ENCODE measurements at places on chromosomes 5 and 9. TPM values are rescaled to one million over a fixed set of nuclear protein-coding genes. Genes with fewer than 3 reads are reported as not detected.

DNA sequence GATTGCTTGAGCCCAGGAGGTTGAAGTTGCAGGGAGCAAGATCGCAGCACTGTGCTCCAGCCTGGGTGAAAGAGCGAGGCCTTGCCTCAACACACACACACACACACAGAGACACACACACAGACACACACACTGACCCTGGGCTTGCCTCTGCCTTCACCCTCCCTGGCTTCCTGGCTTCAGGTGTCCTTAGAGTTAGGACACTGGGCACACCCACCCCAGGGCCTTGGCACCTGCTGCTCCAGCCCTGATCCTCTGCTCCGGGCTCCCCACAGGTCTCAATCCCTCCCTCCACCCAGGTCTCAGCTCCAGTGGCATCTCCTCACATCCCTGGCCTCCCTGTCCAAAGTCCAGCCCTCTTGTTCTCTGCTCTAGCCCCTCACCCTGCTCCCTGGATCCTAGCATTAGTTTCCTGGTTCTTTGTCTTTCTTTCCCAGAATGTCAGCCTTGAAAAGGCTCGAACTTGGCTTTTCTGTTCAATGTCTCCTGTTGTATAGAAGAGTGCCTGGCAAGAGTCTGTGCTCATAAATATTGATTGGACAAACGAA, 212.9 kb downstream of the C9orf50 start:
- H3K4me1 ChIP-seq = peaks cover 29% of the 10 kb centered on the region
- peaks cover 9% of the 10 kb centered on the region for H3K27me3 ChIP-seq
- peaks cover 2% of the 10 kb centered on the region for H3K36me3 ChIP-seq
- peak overlapping the region; percentile 43 for H3K27ac ChIP-seq
- no peak overlapping the region for H3K4me3 ChIP-seq
- no peak for DNase-seq

- DNase-seq = no peak
- H3K36me3 ChIP-seq = peaks cover 4% of the 10 kb centered on the region
- H3K4me3 ChIP-seq = no peak overlapping the region
- no peak overlapping the region for H3K27ac ChIP-seq
Measured at GRCh38 chr5:139877129-139877597, 81.6 kb downstream of the PSD2 start.

DNA sequence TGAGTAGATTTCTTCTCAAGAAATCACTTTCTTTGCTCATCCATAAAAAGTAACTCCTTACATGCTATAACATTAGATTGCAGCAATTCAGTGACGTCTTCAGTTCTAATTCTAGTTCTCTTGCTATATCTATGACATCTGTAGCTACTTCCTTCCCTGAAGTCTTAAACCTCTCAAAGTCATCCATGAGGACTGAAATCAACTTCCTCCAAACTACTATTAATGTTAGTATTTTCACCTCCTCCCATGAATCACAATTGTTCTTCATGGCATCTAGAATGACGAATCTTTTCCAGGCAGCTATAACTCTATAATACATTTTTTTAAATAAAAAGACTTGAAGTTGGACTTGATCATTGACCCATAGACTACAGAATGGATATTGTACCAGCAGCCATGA, 46.2 kb upstream of the PRRC1 start:
- no peak for DNase-seq
- H3K27ac ChIP-seq = no peak overlapping the region
- H3K4me3 ChIP-seq = no peak overlapping the region
- peaks cover 1% of the 10 kb centered on the region for H3K4me1 ChIP-seq

The LECT2 gene
- total RNA-seq = not detected

Data from progenitor cell of endocrine pancreas (in vitro differentiated cells).